ENCODE measurements at places on chromosomes 5 and 9.

GRCh38 chr9:134623258-134624066 lies 18.1 kb upstream of the COL5A1 start:
- H3K4me1 ChIP-seq: no peaks in the 10 kb centered on the region
- H3K27me3 ChIP-seq: no peaks in the 10 kb centered on the region
- H3K36me3 ChIP-seq: no peaks in the 10 kb centered on the region

DNA sequence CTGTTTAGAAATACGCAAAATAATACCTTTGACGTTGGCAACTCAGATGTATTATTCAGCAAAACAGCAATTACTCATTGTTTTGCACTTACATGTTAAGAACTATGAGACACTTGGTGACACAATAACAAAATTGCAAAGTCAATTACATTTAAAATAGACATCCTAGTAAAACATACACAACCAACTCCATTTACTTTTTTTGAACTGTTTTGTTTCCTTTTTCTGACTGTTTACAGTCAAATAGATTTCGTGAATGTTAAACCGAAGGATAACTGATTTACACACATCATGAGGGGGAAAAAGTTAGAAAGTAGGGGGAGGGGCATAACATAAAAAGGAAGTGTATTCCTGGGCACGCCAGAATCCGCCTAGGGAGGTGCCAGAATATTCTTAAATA lies 220.1 kb downstream of the MEF2C start:
- H3K36me3 ChIP-seq: no peaks in the 10 kb centered on the region
- peaks cover 41% of the 10 kb centered on the region for H3K27me3 ChIP-seq
- no peak overlapping the region for H3K27ac ChIP-seq
- 0 out of 2 replicates have a peak, but pooled peaks cover 2% of the 10 kb centered on the region for H3K4me1 ChIP-seq

GRCh38 chr5:31052937-31053658 lies 140.4 kb upstream of the CDH6 start:
- peaks cover 3% of the 10 kb centered on the region for H3K4me1 ChIP-seq
- no peak for DNase-seq
- H3K36me3 ChIP-seq: peaks cover 3% of the 10 kb centered on the region
- H3K4me3 ChIP-seq: no peak overlapping the region

DNA sequence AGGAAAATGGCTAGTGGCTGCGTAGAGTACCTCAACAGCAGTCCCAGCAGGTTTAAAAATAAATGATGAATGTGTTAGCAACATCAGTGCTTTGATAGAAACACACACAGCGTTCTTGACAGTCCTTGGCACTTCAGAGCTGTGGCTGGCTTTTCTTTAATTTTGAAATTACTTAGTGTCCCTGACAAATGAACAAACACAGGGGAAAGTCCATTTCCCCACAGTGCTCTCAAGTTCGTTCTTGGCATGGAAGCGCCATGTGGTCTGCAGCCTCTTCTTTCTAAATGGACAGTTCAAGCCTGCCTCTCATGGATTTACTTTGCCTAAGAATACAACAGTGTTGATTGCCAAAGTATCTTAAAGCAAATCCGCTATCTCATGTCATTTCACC lies 102.2 kb downstream of the ADAMTS12 start:
- peaks cover 8% of the 10 kb centered on the region for H3K36me3 ChIP-seq
- DNase-seq: no peak

DNA sequence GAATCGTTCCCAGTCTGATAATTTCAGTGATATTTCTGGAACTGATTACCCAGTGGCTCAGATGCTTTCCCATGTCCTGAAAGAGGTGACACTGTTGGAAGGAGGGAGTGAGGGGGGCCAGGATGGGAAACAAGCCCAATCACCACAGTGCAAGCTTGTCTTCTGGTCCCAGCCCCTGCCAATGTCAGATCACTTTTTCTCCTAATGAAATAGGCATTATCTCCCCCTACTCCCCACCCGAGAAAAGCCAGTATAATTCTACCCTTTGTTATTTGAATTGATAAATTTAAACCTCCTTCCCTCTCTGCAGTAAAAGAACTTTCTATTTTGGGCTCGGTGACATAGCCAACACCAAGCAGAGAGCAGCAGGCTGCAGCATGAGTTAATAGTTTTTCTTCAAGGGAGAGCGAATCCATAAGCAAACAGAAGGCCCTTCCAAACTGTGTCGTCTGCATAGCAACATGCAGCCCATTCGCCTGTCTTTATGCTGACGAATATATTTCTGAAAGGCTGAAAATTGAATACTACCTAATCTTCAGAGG lies 14.6 kb upstream of the PPP2CA start:
- no peaks in the 10 kb centered on the region for H3K36me3 ChIP-seq
- H3K4me3 ChIP-seq: no peak overlapping the region
- peaks cover 3% of the 10 kb centered on the region for H3K4me1 ChIP-seq
- H3K27me3 ChIP-seq: no peaks in the 10 kb centered on the region
- no peak for DNase-seq

Measured in H9 (cell line).